ENCODE measurements at places on chromosomes 1 and 21.

DNA sequence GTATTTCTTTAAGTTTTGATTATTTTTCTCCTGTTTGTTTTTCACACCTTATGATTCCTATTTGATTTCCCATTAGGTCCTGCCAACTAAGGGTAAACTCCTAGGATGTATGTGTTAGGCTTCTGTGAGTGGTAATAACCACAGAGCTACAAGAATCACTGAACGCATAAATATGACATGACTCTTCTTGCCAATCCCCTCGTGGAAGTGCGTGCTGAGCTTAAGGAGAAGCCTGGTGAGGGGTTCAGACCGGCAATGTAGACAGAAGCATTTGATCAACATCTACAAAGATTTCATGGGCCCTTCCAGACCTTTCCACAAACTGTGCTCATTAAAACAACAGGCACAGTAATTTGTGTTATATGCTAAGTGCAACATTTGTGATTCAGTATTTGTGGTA, 273.8 kb upstream of the SNX7 start:
- DNase-seq, result no peak

DNA sequence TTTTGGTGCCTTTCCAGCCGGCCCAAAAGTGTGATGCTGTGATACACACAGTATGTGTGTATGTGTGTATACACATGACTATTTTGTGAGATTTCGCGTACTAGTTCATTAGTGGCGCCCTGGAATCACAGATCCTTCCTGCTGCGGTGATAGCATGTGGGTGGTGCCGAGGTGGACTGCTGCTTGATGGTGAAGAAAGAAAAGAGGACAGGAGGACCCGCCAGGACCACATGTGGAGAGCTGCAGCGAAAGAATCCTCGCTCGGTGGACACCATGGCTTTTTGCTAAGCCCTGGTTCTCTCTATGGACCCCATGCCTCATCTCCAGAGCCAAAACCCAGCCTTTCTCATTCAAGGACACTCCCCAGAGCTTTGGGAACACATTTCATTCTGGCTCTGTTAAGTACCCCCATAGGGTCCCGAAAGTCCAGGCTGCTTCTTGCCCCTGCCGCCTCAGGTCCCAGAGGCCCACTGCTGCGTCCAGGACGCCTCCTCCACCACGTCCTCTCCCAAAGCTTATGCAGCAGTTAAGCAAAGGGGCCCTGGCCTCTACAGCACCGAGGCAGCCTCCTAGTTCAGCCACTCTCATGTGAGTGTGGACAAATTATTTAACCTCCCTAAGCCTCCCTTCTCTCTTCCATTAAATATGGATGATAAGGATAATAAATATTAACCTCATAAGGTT, 32.8 kb upstream of the COX20 start:
- DNase-seq, result no peak

DNA sequence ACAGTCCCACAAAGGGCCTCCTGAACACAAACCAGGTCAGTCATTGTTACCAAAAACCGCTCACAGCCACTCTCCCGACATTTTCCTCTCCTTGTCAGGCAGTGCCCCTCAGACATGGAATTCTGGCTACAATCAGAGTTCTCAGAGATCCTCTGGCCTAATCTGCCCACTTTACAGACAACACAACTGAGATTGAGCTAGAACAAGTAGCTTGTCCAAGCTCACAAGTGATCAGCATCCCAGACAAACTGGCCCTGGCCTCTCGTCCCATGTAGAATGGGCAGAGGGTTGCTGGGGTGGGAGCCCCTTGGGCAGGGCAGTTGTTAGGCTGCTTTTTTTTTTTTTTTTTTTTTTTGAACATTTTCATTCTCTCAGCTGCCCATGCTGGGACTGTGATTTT, 57.2 kb downstream of the KCNN3 start:
- DNase-seq, result no peak

- no peak for DNase-seq
These were observed 211.1 kb downstream of the CAMTA1 start for GRCh38 chr1:6996371-6996770.

GRCh38 chr1:55284856-55285255, 69.7 kb upstream of the USP24 start:
- no peak for DNase-seq

- no peak for DNase-seq
These were observed 53.6 kb upstream of the EFHD2 start for GRCh38 chr1:15355968-15356625.

GRCh38 chr1:18999359-18999758, 42.9 kb upstream of the IFFO2 start:
- DNase-seq, result no peak

DNA sequence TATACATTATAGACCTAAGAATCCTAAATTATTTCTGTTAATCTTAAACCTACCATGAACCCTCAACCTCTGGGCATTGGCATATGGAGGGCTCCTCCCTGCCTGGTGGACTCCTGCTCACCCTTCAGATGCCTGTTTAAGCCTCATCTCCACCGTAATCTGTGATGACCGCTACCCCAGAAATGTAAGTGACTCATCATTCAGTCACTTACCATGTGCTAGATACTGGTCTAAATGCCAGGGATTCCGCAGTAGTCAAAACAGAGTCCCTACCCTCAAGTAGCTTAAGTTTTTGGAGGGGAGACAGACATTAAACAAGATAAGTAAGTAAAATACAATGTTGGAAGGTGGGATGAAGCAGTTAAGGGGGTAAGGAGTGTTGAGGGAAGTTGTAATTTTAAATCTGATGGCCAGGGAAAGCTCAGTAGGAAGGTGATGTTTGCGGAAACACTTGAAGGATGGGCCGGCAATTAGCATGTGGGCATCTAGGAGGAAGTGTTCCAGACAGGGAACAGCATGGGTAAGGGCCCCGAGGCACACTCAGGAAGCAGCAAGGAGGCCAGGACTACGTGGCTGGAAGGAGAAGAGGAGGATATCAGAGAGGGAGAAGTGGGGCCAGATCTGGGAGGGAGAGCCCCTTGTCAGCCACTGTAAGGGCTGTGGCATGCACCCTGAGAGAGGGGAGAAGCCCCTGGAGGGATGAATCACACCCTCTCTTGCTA, 141.7 kb upstream of the HOOK1 start:
- DNase-seq, result no peak

- no peak for DNase-seq
These were observed 39.1 kb downstream of the SYF2 start for GRCh38 chr1:25193229-25193628.

DNA sequence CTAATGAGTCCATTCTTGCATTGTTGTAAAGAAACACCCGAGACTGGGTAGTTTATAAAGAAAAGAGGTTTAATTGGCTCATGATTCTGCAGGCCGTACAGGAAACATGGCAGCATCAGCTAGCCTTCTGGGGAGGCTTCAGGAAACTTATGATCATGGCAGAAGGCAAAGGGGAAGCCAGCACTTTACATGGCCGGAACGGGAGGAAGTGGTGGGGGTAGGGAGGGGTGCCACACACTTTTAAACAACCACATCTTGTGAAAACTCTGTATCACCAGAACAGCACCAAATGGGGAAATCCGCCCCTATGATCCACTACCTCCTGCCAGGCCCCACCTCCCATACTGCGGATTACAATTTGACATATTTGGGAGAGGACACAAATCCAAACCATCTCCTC, 43.9 kb downstream of the NOS1AP start:
- no peak for DNase-seq

DNA sequence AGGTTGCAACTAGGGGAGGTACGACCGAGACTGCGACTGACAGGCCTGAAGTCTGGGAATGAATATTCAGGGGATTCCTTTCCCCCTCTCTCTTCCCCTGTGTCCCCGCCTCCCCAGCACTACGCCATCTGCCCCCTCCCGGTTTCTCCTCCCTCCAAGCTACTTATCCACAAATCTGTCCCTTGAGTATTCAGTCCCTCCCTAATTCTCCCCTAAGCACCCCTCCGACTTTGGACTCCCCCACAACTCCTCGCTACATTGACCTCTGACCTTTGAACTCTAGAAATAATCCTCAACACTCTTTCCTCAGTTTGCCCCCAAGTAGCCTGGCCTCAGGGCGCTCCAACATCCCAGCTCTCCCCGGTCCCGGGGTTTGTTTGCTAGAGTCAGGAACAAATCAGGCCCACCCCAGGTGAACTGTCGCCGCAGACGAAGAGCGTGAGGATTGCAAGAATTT, 393 bp downstream of the LYSMD1 start:
- DNase-seq, result no peak

DNA sequence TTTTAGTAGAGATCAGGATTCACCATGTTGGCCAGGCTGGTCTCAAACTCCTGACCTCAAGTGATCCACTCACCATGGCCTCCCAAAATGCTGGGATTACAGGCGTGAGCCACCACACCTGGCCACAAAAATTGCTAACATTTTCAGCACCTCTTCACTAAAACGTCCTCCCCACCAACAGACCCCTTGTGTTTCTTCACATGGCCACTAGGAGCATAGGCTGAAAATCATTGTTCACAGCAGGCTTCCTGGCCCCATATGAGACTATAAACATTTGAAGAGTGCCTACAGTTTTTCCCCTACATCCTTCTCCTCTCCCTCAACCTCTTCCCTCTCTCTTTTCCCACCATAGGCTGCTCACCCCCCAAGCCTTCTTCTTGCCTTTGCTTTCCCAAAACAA, 28.0 kb upstream of the SFPQ start:
- no peak for DNase-seq

DNA sequence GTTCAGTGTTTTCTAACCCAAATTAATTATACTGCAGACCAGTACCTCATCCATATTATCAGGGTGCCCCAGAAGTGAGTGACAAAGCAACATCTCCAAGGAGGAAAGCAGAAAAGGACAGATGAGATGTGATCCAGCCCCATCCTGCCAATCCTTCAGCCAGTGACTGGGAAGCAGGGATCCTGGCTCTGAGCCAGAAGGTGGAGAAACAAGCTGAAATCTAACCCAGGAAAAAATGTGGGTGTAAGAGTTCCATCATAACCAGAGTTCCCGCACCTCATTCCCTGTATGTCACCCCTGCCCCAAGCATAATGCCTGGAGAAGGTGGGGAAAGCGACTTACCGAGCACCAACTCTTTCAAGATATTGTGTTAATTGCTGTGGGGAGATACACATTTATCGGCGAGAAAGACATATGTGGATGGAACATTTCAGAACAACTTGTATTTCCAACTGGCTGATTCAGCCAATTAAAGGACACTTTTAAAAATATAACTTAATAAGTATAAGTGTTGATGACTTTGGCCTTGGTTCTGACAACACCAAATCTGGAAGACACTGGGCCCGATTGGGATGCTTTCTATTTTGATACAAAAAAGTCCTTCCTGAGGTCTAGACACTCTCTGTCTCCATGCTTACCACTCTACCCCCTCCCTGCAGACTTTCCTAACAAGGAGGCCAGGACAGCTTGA, 14.9 kb downstream of the PLEKHA6 start:
- DNase-seq, result no peak

GRCh38 chr1:108892356-108893140, 15.8 kb downstream of the GPSM2 start:
- no peak for DNase-seq

DNA sequence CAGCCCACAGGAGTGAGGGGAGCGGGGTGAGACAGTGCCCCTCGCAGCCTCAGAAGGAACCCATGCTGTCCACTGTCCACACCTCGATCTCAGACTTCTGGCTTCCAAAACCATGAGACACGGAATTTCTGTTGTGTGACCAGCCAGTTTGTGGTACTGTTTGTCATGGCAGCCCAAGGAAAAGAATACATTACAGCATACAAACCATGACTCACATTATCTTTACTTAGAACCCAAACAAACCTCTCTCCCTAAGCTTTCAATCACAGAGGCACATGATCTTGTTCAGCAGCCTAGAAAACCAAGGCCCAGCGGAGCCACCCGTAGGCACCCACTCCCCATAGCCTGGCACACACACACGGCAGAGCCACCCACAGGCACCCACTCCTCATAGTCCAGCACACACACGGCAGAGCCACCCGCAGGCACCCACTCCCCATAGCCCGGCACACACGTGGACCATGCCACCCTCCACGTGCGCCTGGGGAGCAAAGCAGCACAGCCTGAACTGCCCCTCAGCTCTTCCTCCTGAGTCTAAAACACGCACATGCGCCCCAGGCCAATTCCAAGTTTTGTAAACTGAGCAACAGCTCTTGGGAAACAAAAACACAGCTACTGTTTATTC, 458 bp upstream of the KRTAP10-4 start:
- peak; percentile 19 for DNase-seq

DNA sequence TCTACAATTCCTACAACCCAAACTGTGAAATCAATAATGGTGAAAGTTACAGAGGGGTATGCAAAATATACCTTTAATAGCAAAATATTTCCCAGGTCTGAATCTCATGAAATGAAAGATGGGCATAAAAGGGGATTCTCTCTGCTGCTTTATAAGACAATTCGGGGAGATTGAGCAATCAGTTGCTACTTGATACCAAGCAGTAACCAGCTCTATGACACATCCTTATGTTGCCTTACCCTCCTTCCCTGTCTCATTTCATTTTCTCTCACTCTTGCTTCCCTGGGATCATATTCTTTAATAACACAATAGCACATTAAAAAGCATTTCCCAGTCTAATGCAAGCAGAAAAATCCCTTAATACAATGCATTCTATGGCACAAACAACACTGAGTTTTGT, 29.0 kb downstream of the ZSWIM5 start:
- no peak for DNase-seq

DNA sequence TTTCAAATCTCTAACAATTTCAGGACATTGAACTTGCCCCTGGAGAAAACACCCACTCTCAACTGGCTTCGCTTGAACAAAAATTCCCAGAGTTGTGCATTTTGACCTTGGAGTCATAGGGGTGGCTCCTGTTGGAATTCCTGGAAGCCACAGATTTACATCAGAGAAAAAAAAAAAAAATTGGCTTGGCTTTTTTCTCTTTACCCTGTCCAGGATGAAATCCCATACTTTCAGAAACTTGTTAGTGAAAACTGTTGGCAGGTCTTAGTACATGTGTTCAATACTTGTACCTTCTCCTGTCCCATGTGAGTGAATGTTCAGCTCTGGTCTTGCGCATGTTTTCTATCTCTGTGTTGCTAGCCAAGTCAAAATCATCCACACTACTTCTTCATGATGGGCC, 228.8 kb downstream of the TGFB2 start:
- no peak for DNase-seq

- no peak for DNase-seq
These were observed 36.5 kb downstream of the MAP3K21 start for GRCh38 chr1:233364026-233364425.

- no peak for DNase-seq
These were observed 59.6 kb upstream of the DYNLT5 start for GRCh38 chr1:66692681-66693080.

- no peak for DNase-seq
These were observed 221.8 kb upstream of the JUN start for GRCh38 chr1:59005491-59006288.

DNA sequence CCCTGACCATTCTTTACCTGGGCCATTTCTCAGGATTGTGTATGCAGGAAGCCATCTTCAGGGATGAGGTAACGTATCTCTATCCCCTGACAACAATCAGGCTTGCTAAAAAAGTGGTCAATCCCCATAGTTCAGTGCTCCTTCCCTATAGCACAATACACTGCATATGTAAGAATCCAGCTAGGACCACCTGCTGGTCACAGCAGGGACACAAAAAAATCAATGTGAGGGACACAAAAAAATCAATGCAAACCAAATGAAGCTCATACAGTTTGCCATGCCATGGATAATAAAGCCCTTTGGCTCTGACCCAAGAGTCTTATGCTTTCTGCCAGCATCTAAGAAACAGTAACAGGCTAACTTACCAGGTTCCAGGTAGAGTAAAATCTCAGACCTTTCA, 16.3 kb downstream of the ACBD6 start:
- DNase-seq, result no peak

GRCh38 chr1:119101563-119101962, 38.9 kb downstream of the WARS2 start:
- DNase-seq, result no peak

GRCh38 chr1:65346190-65346589, 36.8 kb downstream of the DNAJC6 start:
- DNase-seq, result no peak

GRCh38 chr1:6591644-6592043, 11.0 kb downstream of the KLHL21 start:
- no peak for DNase-seq
